ENCODE measurements at places on chromosomes 7 and 10.

GRCh38 chr7:35768346-35768745, 32.5 kb upstream of the SEPTIN7 start:
- no peak for DNase-seq

DNA sequence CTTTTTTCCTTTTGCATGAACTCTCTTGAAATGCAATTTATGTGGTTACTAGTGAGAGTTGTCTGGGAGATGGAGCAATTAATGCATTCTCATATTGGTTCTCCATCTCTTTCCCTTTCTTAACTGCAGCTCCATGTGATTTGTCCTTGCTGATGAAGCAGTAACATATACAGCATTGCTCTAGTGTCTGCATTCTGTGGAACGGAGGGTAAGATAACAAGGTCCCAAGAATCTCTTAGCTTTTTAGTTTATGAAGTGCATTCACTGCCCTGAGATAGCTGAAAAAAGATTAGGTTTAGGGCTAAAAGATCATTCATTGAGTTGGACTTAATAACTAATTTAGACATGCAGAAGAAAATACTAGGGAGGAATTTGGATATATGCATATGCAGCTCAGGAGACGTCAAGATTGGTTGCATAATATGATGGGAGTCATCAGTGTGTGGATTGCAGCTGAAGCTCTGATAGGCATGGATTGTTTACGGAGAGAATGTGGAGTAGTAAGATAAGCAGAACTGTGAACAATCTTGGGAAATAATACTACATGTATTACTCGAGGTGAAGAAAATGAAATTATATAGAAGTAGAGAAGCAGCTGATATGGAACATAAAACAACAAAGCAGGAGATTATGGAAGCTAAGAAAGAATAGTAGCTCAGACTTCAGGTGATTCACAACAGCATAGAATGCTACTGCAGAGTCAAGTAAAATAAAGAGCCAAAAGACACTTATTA, 404.7 kb downstream of the ARL4A start:
- DNase-seq = no peak

DNA sequence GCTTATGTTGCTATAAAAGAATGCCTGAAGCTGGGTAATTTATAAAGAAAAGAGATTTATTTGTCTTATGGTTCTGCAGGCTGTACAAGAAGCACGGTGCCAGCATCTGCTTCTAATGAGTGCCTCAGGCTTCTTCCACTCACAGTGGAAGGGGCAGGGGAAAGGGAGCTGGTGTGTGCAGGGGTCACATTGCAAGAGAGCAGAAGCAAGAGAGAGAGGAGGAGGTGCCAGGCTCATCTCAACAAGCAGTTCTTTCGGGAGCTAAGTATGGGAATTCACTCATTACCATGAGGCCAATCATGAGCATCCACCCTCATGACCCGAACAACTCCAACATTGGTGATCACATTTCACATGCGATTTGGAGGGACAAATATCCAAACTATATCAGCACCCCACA, 17.2 kb upstream of the SLK start:
- no peak for DNase-seq

DNA sequence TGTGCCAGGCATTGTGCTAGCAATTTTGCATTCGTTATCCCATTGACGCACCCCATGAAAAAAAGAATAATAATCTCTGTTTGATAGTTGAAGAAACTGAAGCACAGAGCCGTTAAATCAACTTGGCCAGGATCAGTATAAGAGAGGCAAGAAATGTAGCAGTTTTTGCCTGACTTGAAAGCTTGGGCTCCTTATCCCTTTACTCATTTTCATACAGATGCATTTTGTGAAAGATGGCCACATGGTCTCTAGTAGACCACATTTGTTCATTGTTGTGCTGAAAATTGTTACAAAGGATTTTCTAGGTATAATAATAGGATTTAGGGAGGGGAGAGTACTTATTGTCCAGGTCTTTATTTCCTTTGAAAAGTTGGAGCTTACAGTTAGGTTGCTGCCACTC, 14.7 kb downstream of the AUTS2 start:
- no peak for DNase-seq

DNA sequence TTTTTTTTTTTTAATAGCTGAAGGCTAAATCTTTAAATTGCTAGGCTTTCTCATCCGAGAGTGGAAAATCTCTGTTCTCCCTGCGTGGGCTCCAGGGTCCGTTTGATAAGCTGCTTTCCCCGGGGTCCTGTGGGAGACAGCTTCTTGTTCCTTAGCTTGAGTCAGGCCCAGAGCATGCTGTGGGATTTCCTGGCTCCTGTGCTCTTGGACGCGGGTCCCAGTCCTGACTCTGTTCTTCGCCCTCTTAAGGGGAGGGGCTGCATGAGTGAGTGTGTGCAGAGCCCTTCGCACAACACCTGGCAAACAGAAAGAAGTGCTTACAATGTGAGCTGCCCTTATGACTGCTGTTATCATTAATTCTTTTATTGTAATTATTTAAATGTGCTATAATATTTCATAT, 133.5 kb downstream of the TACC2 start:
- DNase-seq = no peak
